GM06990 (cell line): ENCODE measurements at places on chromosomes 12 and 14.

- no peak for DNase-seq
Observed at GRCh38 chr12:18139254-18139653, 49.3 kb upstream of the RERGL start.

GRCh38 chr12:89235189-89235993 is 116.9 kb downstream of the DUSP6 start:
- DNase-seq, result no peak

DNA sequence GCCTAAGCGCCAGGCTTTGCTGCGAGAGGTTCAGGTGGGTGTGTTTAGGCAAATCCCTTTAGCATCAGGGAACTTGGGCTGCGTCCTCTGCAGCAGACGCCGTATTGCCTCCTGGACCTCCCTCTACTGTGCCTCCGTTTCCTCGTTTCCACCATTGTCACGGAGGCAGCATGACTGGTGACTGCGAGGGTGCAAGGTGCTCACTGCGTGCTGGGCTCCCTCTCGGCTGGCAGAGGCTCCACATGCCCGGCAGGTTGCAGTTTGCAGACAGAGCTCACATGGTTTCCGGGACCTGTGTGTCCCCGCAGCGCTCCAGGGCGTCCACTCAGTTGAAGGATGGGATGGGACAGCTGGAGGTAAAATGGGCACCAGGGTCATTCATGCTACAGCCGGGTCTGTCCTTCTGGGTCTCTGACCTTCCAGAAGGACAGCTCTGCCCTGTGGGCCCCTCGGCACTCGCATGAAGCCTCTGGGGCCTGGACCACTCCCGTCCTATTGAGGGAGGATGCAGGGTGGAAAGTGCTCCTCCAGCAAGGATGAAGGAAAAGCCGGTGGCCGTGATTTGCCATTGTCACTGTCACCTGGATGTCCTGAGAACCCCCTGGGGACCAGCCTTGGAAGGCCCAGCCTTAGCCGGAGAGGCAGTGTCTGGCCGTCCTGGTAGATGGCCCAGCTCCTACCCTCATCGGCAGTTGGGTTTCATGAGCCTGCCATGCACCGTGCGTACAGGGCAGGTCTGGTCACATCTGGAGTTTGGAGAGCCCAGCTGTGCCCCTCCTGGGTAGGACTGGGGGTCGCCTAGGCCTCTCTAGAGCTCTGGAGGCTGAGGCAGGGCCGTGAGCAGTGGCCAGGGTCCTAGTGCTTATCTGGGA is 146.5 kb downstream of the KIF26A start:
- no peak for DNase-seq

DNA sequence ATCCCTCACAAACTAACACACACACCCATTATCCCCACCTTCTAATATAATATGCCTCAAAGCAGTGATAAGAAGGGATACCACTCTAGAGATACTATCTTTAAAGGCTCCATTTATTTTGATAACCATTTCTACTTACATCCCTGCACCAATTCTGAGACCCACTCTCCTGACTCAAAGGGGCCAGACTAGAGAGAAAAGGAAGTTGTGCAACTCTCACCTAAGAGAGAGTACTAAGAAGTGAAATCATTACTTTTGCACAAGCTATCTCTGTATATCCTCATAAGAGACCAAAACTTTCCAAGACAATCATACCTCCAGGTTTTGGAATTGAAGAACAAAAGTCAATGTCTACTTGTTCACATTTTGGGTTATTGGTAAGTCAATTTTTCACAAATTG is 45.4 kb upstream of the USP15 start:
- DNase-seq, result no peak

GRCh38 chr14:77641534-77642341 is 25.3 kb upstream of the SPTLC2 start:
- peak; percentile 76 for DNase-seq

DNA sequence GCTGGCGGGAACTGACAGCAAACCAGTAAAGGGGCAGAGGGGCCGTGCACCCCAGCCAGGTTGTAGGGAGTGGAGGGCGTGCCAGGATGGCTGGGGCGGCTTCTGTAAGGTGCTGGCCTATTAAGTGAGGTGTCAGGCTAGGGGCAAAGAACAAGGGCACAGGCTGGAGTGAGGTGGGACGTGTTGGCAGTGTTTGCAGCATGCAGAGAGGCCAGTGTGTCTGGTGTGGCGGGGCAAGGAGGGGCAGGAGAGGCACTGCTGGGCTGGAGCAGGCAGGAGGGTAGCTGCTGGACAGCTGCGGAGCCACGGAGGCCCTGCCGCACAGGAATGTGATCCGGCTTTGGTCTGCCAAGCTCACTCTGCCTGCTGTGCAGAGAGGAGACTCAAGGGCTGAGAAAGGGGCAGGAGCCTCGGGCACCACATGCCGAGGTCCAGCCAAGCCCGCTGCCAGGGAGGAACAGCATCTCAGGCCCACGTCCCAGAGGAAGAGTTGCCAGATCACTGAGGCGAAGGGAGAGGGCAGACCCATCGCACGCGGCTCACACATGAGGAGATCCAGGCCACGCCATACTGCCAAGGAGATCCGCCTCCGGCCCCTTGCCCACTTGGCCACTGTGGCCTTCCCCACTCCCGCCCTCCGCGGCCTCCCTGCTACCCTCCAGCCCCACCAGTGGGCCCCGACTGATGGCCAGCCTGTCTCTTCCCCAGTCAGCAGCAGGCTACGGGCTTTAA is 46.8 kb downstream of the AMN start:
- DNase-seq, result no peak

DNA sequence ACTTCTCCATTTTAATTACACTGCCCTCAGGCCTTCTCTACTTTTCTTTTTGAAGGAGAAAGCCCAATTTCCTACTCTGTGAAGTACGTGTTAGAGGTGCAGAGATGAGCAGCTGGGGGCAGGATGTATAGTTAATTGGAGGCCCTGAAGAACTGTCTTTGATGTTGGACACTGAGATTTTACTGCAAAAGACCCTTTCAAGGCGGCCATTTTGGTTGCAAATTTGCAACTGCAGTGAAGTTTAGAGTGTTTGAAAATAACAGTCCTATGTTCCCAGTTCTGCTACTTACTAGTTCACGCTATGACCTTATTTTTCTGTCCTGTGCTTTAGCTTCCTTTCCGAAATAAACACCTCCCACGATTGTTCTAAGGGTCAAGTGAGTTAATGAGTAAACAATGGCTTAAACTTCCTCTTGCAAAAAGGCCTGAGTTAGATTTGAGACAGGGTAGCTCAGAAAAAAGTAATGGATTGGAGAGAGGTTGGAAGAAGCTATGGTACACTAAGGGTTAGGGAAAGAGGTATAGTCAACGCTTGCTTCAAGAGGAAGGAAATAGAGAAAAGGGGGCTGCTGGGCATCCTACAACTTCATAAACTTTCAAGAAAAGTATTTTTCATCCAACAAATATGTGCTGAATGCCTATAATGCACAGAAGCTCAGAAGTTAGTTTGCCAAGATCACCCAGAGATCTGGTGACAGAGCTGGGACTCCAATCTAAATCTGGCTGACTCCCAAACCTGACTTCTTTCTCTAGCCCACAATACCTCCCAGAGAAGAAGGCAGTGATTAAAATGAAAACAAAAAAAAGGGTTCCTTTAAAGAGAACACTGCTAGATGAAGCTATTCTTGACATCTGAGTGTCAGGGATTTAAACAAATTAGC is 26.4 kb upstream of the DICER1 start:
- DNase-seq, result no peak

- DNase-seq, result no peak
Observed at GRCh38 chr14:24846261-24846660, 203.7 kb downstream of the STXBP6 start.

GRCh38 chr14:37579274-37579673 is 15.8 kb downstream of the FOXA1 start:
- DNase-seq, result no peak

DNA sequence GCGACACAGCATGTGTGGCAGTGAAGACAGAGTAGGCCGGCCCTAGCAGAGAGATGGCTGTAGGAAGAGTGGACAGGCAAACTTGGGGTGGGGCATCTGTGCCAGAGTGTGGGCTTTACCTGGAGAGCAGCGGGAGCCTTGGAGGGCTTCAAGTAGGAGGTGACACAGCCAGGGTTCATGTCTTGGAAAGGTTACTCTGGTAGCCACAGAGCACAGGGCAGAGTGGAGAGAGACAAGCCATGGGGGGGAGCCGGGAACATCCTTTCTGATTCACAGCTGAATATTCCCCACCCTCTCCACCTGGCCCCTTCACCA is 53.5 kb upstream of the DIO3 start:
- DNase-seq, result no peak

DNA sequence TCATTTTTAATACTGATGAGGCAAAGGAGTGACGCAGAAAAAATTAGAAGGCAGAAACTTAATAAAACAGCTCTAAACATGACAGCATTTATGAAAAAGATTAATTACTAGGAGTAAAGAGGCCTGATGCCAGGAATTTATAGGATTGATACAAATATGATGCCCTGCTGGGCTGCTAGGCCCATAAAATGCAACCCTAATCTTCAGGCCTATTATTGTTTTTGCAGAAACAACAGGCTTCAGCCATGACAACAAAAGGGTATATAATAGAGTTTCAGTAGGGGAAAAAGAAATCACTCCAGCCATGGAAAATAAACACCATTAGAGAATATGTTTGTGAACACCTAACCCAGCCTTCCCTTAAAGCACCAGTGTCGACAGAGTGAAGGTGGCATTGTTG is 50.6 kb downstream of the OTX2 start:
- no peak for DNase-seq

DNA sequence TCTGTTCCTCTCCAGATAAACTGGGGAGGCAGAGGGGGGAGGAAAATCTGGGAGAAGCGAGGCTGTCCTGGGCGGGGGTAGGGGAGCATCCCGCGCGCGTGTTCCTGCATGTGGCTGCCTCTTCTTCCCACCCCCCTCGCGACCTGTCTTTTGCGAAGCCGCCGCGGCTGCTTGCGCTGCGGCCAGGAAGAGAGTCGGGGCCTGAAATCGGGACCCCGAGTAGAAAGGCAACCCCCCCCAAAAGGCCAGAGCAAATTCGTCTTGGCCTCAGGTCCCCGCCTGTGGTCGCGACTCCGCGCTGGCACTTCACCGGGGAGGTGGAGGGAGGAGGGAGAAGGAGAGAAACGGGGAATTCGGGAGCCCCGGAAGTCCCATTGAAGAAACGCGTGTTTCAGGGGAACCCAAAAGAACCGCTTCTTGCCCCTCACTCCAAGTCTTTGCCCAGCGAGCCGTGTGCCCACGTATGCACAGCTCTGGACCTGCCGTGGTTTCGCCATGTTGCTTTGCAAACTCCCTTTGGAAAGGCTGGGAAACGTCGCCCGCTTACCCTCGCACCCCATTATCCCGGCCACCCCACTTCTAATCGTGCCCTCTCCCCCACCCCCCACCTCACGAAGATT is 944 bp downstream of the CCND2 start:
- DNase-seq, result peak; percentile 50

- no peak for DNase-seq
Observed at GRCh38 chr14:93803408-93804318, 15.4 kb upstream of the PRIMA1 start.

GRCh38 chr12:81699551-81699950 is 59.6 kb downstream of the PPFIA2 start:
- DNase-seq, result no peak

GRCh38 chr12:89427508-89428156 is 75.3 kb upstream of the DUSP6 start:
- DNase-seq, result peak; percentile 9

GRCh38 chr12:43425361-43425760 is 126.6 kb downstream of the ADAMTS20 start:
- DNase-seq, result no peak

GRCh38 chr14:104148433-104149277 is 10.3 kb downstream of the KIF26A start:
- no peak for DNase-seq

DNA sequence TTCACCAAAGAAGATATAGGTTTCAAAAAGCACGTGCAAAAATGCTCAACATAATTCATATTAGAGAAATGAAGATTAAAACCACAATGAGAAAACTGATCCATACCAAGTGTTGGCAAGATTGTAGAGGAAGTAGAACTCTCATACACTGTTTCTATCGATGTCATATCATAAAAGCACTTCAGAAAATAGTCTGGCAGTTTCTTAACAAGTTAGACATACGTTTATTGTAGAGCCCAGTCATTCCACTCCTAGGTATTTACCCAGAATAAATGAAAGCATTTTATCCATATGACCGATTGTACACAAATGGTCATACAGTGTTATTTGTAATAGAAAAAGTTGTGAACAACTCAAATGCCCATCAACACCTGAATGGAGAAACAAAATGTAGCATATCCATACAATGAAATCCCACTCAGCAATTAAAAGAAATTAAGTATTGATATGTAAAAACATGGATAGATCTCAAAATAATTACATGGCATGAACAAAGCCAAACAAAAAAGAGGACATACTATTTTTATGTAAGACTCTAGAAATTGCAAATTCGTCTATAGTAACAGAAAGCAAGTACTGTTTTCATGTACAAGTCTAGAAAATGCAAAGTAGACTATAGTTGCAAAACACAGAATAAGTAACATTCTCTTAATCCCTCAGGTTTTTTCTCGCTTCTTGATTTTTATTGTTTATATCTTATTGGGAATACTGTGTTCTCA is 41.0 kb downstream of the USP15 start:
- DNase-seq, result no peak

DNA sequence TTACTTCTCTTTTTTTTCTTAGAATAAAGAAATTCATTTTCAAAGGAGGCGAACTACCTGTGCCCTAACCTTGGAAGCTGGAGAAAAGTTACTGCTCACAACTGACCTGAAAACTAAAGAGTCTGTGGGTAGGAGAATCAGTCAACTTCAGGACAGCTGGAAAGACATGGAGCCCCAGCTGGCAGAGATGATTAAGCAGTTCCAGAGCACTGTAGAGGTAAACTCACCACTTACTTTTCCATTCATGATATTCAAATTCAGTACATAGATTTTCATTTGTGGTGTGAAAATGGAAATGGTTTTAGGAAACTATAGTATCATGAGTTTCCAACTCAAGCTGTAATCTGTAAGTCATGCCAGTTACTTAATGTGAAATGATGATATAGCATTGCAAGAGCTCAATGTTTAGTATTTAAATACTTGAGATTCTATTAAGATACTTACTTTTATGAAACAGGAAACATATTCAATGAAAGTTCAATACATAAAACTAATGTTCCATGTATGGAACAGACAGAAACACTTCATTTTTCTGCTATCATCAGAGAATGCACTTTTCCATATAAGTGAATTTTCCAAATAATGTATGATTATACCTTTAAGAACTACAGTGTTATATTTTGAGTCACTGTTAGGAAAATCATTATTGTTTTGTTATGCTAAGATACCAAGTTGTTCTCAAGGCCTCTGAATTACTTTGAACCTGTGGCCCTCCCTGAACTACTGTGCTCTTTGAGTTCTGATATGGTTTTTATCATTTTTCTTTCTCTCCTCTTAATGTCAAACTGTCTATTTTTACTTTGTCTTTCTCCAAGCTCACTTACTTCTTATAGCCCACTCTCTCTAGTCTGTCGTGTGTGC is 119.0 kb downstream of the ESR2 start:
- no peak for DNase-seq

DNA sequence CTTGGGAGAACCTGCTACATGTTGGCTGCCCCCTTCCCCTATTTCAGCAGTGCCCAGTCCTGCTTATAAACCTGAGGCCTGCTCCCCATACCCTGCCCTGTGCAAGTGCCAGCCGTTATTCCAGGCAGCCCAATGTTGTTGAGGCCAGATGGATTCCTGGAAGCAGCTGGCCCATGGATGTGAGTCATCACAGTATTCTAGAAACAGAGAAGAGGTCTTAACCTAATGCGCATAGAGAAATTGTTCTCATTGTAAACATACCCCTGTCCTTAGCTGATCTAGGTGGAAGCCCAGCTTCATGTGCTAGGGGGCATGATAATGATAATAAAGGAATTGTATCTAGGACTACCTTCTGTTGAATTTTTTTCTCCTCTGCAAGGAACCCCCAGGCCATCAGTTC is 69.7 kb downstream of the TSPAN11 start:
- DNase-seq, result no peak
